ENCODE measurements at places on chromosomes 6 and 20. TPM values are rescaled to one million over a fixed set of nuclear protein-coding genes. Genes with fewer than 3 reads are reported as not detected.

Gene LBP
- total RNA-seq, result not detected

Gene KCNK5
- total RNA-seq, result 10.9 TPM

Gene CFB
- not detected for total RNA-seq

Gene GSTA3
- total RNA-seq, result not detected

Gene OR2J3
- total RNA-seq, result not detected

Gene C6orf163
- 1.3 TPM for total RNA-seq

Gene GPR6
- not detected for total RNA-seq

Gene PRPH2
- total RNA-seq, result not detected

Gene SLC13A3
- not detected for total RNA-seq

Gene PAX1
- not detected for total RNA-seq

Gene TRIM40
- total RNA-seq, result not detected

Gene SERINC3
- total RNA-seq, result 64.0 TPM

Gene SLC23A2
- total RNA-seq, result 17.0 TPM

Gene NFS1
- total RNA-seq, result 32.5 TPM

Gene TTLL9
- total RNA-seq, result not detected

Gene SALL4
- total RNA-seq, result 0.09 TPM

Gene SNAI1
- total RNA-seq, result 0.52 TPM

Gene VGLL2
- not detected for total RNA-seq

Gene SLC12A5
- 0.70 TPM for total RNA-seq

Gene HS3ST5
- total RNA-seq, result not detected

Gene VSTM2L
- not detected for total RNA-seq

Gene UFL1
- 22.5 TPM for total RNA-seq

Gene CD83
- 13.8 TPM for total RNA-seq

Gene C6orf141
- 0.55 TPM for total RNA-seq

Gene SLC22A7
- total RNA-seq, result not detected

Gene SLC32A1
- total RNA-seq, result not detected

Gene PPIL6
- total RNA-seq, result not detected

Gene WFDC2
- 0.52 TPM for total RNA-seq

Gene ADGRF4
- not detected for total RNA-seq

Gene SYCP2
- 8.5 TPM for total RNA-seq

Gene OR2H1
- not detected for total RNA-seq

Gene MICAL1
- 84.6 TPM for total RNA-seq

Gene BPIFB2
- not detected for total RNA-seq

Gene SEL1L2
- total RNA-seq, result not detected

Gene PRICKLE4
- not detected for total RNA-seq

Gene LINC00237
- total RNA-seq, result not detected

Gene PGM3
- 19.9 TPM for total RNA-seq

Gene TP53TG5
- total RNA-seq, result 0.09 TPM

Gene TMEM181
- 20.2 TPM for total RNA-seq

Gene CD24
- 0.14 TPM for total RNA-seq

Gene RBPJL
- not detected for total RNA-seq

Gene FUCA2
- total RNA-seq, result 16.9 TPM

Gene PBOV1
- total RNA-seq, result not detected

Gene SLCO4A1
- 58.0 TPM for total RNA-seq

Gene TSHZ2
- 2.9 TPM for total RNA-seq

Gene ELOVL5
- total RNA-seq, result 121 TPM

Gene SAMD3
- total RNA-seq, result 72.3 TPM

Gene ASIP
- not detected for total RNA-seq

Gene BTNL2
- total RNA-seq, result not detected

Gene SPTLC3
- total RNA-seq, result 0.73 TPM

Gene RBL1
- total RNA-seq, result 52.1 TPM

All from T-helper 2 cell treated with Interferon-gamma antibody and Interleukin-4, amounts not matched to agents 100 ng/mL and 5 ng/mL, for 36 hours (primary cell).